NCI-H187 (cell line): ENCODE measurements at places on chromosomes 2 and 18.

- no peak for DNase-seq
Observed at GRCh38 chr18:12879840-12880540, 4.0 kb downstream of the PTPN2 start.

- DNase-seq = no peak
Observed at GRCh38 chr2:68292108-68292710, 27.5 kb downstream of the CNRIP1 start.

DNA sequence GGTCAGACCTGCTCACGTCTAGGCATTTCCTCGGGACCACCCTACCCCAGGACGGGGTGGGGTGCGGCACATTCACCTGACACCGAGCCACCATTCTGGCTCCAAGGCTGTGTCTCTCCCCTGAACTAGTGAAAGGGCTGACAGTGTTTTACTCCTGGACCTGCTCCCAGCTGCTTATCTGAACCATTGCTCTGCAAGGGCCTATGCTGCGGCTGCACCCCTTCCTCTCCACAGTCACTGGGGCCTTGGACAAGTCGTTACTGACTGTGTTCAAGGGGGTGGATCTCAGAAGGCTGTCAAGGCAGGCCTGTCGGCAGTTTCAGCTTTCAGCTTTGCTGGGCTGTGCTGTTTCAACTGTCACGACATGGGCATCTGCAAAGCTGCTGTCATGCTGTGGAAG is 11.7 kb downstream of the CREG2 start:
- no peak for DNase-seq

GRCh38 chr2:31957354-31958139 is 53.3 kb downstream of the MEMO1 start:
- no peak for DNase-seq

GRCh38 chr2:21330786-21331391 is 207.1 kb downstream of the TDRD15 start:
- DNase-seq = no peak

DNA sequence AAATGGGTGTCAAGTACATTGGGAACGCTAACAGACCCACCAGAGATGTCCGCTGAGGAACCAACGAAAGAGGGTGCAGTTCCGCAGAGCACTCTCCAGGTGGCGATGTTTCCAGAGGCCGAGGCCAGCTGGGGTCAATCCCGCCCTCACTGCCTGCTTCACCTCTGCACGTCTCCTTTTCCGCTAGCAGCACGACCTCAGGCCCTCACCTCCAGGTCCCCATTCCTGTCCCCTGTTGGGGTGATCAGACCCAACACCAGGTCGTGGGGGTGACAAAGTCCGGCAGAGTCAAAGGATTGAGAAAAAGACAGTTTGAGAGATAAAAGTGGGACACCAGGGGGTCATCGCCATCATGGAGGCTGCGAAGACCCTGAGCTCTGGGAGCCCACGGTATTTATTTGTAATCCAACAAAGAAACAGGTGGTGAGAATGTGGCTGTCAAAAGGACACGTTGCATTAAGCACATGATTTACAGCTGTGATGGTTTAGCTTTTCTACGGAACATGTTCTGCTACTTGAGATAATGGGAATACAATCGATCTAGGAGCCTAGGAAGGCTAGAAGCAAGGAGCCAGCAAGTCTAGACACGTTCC is 27.3 kb downstream of the ZAP70 start:
- peak; percentile 76 for DNase-seq

GRCh38 chr2:67660871-67661270 is 263.7 kb downstream of the ETAA1 start:
- no peak for DNase-seq

- no peak for DNase-seq
Observed at GRCh38 chr2:98089941-98090340, 3.0 kb downstream of the VWA3B start.

DNA sequence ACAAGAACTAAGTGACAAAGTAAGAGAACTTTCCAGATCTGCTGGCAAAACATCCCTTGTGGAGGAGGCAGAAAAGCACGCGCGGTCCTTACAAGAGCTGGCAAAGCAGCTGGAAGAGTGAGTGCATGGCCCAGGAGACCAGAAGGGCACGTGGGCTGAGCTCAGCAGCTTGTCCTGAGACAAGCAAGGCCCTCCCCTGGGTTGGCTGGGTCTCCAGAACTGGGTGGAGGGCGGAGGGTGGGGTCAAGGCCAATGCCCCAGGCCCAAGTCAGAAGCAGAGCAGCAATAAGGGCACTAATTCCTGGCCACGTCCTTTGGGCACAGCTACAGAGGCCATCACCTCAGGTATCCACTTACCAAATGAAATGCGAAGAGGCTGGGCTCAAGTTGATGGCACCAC is 110.6 kb upstream of the TTC39C start:
- DNase-seq = no peak

- no peak for DNase-seq
Observed at GRCh38 chr2:207352978-207353671, 176.6 kb upstream of the CREB1 start.

- no peak for DNase-seq
Observed at GRCh38 chr2:27622921-27623384, 5.9 kb downstream of the CCDC121 start.

DNA sequence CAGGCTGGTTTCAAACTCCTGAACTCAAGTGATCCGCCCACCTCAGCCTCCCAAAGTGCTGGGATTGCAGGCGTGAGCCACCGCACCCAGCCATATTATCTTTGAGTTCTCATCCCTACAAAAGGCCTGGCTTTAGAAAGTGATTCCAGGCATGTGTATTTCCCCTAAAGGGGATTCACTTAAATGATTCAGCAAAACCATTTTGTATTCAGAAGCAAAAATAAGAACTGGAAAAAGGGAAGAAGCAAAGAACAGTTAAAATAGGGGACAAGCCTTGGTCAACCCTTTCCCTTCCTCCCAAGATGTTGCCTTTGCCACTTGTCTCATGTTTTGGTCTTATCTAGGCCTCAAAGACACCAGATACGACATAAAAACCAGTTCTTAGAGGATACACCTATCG is 10.5 kb downstream of the TM4SF20 start:
- DNase-seq = no peak

DNA sequence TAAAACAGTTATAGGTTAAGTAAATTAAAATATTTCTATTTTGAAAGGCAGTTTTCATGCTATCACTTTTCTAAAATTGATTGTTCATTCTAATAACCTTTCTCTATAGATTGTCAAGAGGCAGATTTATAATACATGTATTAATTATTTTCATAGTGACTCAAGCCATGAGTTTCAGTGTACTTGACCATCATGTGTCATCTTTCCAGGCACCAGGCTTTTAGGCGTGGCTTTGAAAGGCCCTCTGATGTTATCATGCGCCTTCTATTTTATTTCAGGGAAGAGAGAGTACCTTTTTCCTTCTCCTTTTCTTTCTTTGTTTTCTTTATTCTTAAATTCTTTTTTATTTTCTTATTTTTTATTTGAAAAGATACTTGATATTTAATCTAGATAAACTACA is 128.3 kb upstream of the ETAA1 start:
- no peak for DNase-seq
